Muscle of arm (tissue), 14 donors: ENCODE measurements at places on chromosomes 16 and 17. TPM values are rescaled to one million over a fixed set of nuclear protein-coding genes. Genes with fewer than 3 reads are reported as not detected.

The FBXL16 gene
- 0.43 TPM for polyA plus RNA-seq

The CDH15 gene
- 117 TPM for polyA plus RNA-seq

The RAB37 gene
- polyA plus RNA-seq, result 0.86 TPM

DNA sequence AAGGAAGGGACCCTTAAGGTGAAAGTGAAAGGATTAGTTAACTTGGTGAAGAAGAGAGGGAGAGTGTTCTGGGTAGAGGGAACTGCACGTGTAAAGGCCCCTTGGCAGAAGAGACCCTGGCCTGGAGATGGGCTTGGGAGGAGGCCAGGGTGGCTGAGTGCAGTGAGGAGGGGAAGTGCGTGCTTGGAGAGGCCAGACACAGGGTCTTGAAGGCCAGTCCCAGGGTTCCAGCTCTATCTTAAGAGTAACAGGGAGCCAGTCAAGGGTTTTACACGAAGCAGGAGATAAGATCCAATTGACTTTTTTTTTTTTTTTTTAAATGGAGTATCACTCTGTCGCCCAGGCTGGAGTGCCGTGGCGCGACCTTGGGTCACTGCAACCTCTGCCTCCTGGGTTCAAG is 15.2 kb upstream of the DOK4 start:
- no peak for DNase-seq

DNA sequence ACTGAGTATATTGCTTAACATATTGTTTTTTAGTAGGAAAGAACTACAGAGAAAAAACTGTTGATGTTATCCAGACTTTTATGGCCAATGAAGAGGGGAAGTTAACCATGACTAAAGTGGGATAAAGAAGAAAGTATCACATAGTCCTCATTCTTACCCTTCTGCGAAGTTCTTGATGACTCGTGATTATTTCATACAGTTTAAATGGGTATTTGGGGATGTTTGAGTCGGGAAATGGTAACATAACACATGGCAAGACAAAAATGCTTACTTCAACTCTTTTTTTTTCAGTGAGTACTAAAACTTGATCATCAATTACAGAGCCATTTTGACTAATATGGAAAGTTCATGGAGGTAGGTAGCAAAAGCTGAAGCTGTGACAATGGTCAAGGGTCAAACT is 4.9 kb downstream of the POLG2 start:
- DNase-seq, result no peak

DNA sequence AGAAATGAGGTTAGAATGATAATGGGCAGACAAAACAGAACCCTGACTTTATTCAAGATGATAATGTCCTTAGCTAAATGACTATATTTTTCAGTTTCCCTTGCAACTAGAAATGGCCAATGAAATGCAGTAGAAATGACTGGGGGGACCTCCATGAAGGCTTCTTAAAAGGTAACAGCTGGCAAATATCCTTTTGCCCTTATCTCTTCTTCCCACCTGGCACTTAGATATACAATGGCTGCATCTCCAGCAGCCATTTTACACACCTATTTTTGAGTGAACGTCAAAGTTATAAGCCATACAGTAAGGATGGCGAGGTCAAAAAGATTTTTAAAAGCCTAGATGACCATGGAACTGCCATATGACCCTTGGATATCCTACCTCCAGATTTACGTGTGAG is 39.9 kb downstream of the USP32 start:
- DNase-seq, result no peak

GRCh38 chr17:17506181-17506741 is 10.1 kb upstream of the RASD1 start:
- no peak for DNase-seq

GRCh38 chr17:5837055-5837491 is 233.1 kb upstream of the WSCD1 start:
- no peak for DNase-seq

GRCh38 chr17:40070709-40071312 is 8.0 kb downstream of the THRA start:
- DNase-seq, result no peak
